PC-3 (cell line): ENCODE measurements at places on chromosomes 6 and 20. TPM values are rescaled to one million over a fixed set of nuclear protein-coding genes. Genes with fewer than 3 reads are reported as not detected.
A peak's percentile ranks its signal among the peaks of the same experiment; 100 is the strongest.

GGTLC1 gene
- not detected in 2 replicates for total RNA-seq

ANGPT4 gene
- not detected in 2 replicates for total RNA-seq

TREM1 gene
- total RNA-seq = 0.98 TPM in 1 of 2 replicates, not detected in the other

PPIL4 gene
- 11.1 and 12.8 TPM in 2 replicates for total RNA-seq

SIM1 gene
- not detected in 2 replicates for total RNA-seq

SASH1 gene
- total RNA-seq = 9.8 and 10.5 TPM in 2 replicates

GRCh38 chr20:33862709-33863403, 51.7 kb downstream of the CHMP4B start:
- DNase-seq = peak; percentile 49

- peak; percentile 62 for DNase-seq
Measured at GRCh38 chr6:41036186-41036585, 2.8 kb downstream of the UNC5CL start.

DNA sequence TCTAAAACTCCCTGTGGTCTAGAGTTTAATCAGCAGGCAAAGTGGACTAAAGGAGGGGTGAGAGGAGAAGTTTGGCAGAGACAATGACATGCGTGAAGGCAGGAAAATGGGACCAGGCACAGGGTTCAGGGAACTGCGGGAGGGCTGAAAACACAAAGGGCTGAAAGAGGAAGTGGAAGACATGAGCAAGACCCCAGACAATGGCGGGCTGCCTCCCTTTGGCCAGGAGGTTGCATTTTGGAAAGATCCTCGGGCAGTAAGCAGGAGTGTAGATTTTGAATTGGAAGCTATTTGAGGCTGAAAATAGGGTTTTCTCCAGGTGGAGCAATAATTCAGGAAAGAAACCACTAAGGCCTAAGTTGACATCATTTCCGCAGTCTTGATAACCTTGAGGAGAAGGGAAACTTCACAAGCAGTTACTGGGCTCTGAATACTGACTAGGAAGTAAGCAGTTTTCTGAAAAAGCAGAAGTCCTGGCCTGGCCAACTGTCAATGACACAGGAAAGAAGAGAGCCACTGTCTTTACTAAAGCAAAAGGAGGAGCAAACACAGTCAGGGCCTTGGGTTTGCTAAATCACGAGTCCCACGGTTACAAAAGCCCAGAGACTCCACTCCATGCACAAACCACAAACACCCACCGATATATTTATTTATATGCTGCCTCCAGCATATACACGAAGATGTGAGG, 3.4 kb downstream of the LY86 start:
- no peak for DNase-seq

GRCh38 chr6:155117256-155117655, 122.1 kb downstream of the TIAM2 start:
- peak; percentile 39 for DNase-seq

DNA sequence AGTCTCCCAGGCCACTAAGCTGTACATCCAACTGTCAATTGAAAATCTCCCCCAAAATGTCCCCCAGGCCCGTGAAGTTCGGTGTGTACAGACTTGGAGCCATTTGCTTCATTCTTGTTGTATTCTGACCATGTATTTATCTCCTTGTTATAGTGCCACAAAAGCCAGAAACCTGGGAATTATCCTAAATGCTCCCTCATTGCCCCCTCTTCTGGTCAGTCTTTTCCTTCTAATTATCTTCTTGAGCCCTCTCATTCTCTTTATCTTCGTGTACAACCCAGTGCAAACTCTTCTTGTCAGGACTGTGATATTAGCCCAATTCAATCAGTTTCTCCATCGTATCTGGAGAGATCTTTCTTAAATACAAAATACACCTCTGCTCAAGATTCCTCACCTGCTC, 64.7 kb downstream of the RFX6 start:
- peak; percentile 34 for DNase-seq

GRCh38 chr20:62063315-62063980, 2.2 kb downstream of the TAF4 start:
- no peak for DNase-seq

GRCh38 chr6:15453622-15454021, 207.8 kb downstream of the JARID2 start:
- DNase-seq = no peak

GRCh38 chr6:79548304-79548703, 11.1 kb upstream of the LCA5 start:
- DNase-seq = no peak

GRCh38 chr6:7759320-7759719, 33.4 kb downstream of the BMP6 start:
- DNase-seq = no peak

DNA sequence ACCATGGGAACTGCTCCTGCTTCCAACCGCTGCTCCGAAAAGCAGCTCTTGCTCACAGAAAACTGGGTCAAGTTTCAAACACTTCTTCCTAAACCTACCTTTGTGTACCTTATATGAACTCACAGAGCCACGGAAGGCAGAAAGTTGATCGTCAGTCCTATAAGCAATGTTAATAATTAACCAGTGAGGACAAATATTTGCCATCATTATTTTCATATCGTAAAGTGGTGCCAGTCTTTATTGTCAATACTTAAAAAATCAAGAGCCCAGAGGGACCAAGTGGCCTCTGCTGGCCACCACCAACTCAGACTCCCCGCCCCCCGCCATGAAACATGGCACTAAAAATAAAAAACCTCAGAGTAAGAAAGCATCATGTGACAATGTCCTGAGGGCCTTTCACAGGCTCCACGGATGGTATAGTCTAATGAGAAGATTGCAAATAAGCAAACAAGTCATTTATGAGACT, 9.1 kb upstream of the PBOV1 start:
- DNase-seq = peak; percentile 37

- no peak for DNase-seq
Measured at GRCh38 chr20:37885593-37886503, 17.1 kb upstream of the VSTM2L start.

DNA sequence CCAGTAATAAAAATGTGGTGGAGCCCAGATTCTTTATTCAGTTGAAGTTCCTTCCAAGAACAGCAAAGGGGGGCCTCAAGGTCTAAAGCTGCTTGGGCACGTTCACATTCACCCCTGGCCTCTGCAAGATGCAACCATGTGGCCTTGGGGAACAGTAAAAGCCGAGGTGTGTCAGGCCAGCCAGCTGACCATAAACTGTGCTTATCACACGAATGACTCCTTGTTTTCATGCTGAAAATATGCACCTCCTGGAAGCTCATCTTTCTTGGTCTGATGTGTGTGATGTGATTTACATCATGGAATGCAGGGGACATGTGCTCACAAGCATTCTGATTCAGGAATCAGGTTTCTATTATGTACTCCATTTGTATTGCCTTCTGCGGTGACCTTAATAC, 211.6 kb upstream of the MARCKS start:
- DNase-seq = peak; percentile 74

DNA sequence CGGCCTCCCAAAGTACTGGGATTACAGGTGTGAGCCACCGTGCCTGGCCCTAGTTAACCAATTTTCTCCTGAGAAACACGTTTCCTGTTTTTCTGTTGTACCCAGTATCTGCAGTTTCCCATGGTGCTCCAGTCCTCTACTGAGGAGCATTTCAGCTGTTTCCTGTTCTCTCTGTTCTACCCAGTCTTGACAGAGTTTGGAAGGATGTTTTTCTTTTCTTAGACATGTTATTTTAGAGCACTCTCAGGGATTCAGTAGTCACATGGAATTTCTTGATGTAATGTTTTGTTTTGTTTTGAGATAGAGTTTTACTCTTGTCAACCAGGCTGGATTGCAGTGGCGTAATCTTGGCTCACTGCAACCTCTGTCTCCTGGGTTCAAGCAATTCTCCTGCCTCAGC, 129.8 kb upstream of the TIAM2 start:
- no peak for DNase-seq

DNA sequence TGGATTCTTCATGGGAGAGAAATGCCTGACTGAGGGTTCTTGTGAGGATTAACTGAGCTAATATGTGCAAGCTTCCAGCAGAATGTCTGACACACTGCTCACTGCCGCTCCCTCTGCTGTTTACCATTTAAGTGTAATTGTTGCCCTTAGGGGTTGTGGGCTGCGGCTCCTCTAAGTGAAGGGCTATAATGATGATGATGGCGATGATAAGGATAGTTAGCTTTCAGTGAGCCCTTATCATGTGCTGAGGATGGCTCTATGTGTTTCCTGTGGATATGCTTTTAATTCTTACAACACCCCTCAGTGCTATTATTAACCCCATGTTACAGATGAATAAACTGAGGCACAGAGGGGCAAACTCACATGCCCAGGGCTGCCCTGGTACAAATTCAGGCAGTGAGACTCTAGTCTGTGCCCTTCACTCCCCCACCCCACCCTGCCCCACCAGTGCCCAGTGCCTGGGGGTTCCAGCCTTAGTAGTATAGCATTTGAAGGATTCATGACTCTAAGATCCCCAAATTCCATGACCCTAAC, 33.4 kb downstream of the TGM2 start:
- DNase-seq = peak; percentile 53

- DNase-seq = no peak
Measured at GRCh38 chr20:25257756-25258475, 10.0 kb downstream of the PYGB start.

DNA sequence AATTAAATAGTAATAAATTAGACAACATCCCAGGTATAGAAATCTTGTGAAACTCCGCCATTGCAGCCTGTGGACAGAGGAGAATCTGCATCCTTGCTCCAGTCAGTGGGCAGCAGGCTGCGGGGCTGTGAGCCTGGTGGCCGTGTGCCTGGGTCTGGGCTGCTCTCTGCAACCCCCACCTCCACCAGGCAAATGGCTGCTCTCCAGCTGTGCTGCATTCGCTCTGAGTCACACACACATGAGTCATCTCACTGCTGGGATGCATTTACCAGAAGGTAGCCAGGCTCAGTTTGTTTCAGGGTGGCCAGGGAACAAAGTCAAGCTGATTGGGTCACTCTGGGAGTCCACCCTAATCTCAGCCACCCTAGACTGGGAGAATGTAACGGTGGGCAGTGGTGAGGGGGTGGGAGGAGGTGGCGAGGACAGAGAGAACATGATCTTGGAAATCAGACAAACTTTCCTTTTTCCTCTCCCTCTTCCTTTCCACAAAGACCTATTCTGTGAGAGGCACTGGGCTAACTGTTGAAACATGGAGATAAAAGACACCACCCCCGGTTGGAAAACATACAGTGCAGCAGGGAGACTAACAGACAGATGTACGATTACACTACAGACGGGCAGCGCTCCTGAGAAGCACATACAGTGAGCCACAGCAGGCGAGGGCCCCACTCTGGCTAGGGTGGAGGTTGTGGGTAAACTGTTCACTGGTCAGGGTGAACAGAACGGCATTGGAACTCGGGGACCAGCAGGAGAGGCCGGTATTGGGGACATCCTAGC, 59.2 kb downstream of the TRAM2 start:
- peak; percentile 92 for DNase-seq
